ENCODE measurements at places on chromosomes 3 and 15.

DNA sequence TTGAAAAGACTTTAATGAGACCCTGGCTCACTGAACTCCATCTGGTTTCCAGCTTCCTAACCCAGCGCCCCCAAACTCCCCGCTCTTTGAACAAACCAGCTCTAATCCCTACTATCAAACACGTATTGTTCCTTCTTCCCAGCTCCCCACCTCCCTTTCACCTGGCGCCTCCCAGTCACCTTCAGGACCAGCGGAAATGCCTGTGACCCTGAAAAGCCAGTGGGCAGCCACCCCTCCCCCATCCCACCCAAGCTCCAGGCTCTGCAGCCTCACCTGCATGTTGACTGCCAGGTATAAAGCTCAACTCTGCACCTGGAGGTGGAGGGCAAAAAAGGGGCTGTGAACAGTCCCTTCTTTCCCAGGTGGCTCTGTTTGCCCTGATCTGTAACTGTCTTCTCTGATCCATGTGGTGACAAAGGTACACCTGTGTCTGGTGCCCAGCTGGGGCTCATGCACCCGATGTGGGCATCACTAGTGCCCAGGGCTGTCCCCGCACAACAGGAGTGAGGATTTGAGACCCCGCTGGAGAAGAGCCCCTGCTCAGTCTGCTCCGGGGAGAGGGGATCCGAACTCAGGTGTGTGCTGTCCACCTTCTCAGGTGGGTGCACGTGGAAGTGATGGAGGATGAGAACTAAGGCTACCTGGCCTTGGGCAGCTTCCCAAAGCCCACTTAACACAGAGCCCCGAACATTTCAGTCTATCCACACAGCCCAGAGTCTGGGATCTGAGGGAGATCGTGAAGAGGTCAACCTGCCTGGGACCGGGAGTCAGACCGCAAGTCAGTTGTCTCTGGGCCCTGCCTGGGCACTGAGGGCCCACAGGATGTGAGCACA, 128.9 kb downstream of the NSMCE3 start:
- DNase-seq, result no peak

DNA sequence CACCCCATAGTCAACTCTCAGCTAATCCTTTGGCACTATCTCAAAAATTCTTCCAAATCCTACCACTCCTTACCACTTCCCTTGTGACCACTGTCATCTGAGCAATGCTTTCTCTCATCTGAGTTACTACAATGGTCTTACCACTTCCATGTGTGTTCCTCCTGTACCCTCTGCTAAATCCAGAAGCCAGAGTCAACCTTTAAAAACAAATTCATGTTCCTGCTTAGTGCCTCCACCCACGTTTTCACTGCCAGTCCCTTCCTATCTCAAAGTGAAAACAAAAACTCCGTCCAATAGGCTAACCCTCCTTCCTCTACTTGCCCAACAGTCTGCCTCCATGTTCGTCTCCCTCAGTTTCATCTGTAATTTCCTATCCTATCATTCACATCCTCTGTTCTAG, 109.0 kb downstream of the ADAMTS9 start:
- no peak for DNase-seq

- no peak for DNase-seq
These were observed 149.5 kb downstream of the MEX3B start for GRCh38 chr15:81896356-81896755.

- no peak for DNase-seq
These were observed 15.6 kb downstream of the CPA3 start for GRCh38 chr3:148880681-148881080.

DNA sequence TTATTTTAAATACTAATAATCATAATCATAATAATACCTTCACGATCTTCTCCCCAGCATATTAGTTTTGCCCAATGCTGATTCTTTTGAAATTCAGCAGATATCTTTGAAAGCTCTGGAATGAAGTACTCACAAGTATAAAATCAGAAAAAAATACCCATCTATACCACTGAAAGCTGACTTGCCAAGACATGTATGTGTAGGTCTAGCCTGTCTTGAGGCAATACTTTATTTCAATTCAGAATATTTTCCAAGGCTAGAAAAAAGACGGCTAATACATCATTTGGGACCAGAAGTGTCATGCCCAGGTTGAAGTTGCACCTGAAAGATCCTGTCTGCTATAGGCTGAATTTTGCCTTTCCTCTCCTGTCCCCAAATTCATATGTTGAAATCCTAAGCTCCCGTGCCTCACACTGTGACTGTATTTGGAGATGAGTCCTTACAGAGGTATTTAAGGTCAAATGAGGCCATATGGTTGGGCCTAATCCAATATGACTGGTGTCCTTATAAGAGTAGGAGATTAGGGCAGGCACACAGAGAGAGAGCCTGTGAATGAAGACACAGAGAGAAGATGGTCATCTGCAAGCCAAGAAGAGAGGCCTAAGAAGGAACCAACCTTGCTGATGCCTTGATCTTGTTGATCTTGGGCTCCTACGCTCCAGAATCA, 255.9 kb upstream of the CMC1 start:
- no peak for DNase-seq

- no peak for DNase-seq
These were observed 140.9 kb downstream of the FOXP1 start for GRCh38 chr3:71442652-71443042.

- no peak for DNase-seq
These were observed 166.2 kb upstream of the TBC1D5 start for GRCh38 chr3:17908399-17909191.

DNA sequence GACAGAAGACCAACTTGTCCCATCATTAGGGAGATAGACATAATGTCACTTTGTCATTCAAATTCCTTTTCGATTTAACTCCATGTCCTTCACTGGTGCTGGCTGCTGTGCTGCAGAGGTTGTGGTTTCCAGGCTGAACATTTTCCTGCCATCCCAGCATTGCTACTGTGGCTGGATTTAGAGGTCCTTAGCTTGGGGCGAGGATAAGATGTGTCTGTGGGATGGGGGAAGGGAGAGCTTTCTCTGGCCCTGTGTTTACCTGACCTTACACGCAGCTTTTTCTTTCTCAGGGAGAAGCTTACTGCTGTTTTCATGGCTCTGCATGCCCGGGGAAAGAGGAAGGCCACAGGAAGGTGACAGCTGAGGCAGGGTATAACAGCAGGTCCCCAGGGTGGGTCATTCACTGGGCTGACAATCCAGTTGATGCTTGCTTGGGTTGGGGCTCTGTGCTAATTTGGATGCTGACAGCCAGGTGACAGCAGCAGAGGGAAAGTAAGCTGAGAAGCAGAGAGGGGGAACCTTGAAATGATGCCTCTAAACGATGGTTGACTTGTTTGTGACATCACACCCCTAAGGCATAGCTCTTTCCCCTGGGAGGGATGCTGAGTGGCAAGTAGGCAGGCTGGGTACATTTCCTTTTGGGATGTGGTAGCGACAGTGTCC, 326.9 kb upstream of the CTNNB1 start:
- no peak for DNase-seq

DNA sequence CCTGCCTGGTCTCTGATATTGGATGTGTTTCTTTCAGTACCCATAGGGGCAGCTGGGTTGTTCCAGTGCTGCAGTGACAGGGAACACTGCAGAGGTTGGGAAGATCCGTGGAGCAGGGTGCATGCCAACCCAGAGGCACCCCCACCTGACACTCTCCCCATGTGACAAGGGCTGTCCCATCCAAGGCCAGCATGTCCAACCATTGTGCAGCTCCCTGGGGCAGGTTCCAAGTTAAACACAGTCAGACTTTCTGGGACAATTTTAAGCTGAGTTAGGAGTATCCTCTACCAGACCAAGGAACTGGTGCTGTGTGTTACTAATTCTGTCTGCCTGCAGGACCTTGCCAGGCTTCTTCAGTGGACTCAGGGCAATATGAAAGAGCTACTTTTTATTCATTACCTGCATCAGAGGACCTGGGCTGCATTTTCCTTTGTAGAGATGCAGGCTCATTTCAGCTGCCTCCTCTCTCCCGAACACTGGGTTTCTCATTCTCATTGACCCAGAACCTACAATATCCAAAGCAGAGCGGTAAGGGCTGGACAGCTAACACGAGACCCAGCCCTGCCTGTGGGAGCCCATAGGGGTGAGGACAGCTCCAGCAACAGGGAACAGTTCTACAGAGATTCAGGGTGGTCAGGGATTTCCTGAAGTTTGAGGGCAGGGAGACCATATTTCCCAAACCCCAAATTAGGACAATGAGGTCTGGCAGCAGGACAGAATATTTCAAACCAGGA, 72.7 kb downstream of the SPSB4 start:
- no peak for DNase-seq

GRCh38 chr15:100931143-100931890, 12.2 kb downstream of the LRRK1 start:
- DNase-seq, result no peak

DNA sequence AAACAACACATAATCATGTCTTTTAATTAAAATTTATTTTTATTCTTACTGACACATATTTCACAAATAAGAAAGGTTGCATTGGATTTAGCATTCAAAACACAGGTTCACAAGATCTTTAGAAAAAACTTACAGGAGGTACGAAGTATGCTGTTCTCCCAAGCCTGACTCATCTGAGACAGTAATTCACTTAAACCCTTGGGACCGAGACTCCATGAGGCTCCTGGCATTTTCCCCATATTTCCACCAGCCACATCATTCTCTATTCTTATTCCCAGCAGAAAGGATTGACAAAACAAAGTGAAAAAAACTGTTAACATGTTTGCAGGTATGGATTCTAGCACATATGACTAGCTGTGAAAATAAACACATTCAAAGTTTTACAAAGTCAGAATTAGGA, 52.6 kb downstream of the CNTN3 start:
- no peak for DNase-seq

- no peak for DNase-seq
These were observed 19.1 kb downstream of the FGD5 start for GRCh38 chr3:14837878-14838258.

DNA sequence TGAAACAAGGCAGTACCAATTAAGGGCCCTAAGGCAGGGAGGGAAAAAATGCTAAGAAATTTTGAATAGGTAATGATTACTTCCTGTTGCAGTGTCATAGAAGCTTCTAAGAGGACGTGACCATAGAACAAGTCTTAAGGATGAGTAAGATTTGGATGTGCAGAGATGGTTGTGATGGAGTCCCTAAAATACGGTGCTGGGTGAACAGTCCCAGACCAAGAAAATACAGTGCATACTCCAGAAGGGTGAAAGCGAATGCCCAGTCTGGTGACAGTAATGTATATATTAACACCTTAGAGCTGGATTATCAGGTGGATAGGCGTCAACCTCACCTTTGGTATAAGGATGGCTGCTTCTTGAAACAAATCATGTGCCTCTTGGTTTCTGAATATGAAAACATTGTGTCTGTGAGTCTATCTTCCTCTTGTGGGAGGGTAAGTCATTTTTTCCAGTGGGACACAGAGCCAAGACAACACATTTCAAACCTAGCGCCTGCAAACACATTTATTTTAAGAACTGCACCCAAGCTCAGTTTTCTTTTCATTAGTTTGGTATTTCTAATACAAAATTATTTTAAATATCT, 101.2 kb upstream of the TP63 start:
- DNase-seq, result no peak

DNA sequence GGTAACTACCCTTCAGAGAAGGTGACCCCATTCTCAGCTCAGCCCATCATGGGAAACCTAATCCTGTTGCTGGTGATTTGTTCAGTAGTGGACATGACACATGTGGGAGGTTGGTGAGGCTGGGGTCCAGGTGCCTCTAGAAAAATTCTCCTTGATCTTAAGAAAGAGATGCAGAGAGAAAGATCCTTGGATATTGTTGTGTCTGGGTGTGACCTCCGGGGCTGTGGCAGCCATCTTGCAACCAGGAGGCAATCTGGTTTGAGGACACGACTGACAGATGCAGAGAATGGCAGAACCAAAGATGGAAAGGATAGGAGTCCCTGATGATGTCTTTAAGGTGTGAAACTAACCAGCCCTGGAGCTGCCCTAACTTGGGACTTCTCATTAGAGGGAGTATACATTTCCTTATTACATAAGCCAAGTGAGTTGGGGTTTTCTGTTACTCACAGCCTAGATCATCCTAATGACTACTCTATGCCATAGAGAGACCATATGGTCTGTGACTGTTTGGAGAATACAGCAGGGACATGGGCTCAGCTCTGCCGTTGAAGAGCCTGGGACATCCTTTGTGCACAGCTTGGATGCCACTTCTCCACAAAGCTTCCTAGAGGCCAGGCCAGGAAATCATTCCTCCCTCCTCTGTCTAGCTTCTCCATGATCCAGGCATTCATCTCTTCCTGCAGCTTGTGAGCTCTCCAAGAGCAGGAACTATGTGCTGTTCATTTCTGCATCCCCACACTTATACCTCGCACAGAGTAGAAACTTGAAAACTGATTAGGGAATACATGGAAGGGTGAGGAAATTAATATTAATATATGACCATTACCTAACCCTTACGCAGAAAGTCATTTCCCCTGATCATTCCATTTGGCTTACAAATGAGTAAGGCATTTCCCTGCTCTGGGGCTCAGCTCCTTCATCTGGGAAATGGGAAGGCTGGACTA, 45.9 kb downstream of the HRH1 start:
- no peak for DNase-seq

DNA sequence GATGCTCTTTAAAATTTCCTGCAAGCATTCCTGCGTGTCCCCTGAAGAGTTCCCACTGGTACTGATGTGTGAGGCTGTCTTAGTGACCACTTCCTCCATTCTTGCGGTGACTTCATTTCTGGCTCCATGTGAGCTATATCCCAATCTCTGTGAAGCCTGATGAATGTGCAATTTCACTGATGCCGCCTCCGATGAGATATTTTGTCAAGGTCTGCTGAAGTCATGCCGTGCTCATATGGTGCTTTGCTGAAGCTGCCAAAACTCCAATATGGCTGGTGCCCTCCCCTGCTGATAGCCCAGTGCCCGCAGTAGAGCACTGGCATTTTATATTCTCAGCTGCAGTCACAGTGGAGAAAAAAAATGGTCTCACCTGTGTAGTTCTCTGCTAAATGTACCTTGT, 271.5 kb downstream of the EFHB start:
- DNase-seq, result no peak

GRCh38 chr3:134326760-134327593, 47.3 kb downstream of the AMOTL2 start:
- no peak for DNase-seq

DNA sequence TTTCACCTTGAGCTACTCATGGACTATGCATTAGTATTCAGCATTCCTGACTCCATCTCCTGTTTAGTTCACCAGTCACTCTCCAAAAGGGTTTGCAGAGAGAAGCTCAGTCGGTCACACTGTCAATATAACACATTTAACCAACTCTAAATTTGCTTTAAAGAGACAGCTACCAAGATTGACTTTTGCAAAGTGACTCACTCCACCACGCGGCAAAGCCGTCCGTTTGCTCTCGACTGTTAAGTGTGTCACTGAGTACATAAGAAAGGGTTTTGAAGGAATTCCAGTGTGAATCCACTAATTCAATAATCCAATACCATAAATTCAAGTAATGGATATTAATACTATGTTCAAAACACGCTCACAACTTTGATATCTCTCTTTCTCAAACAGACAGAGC, 1006.7 kb upstream of the NR2F2 start:
- no peak for DNase-seq
